ENCODE measurements at places on chromosomes 11 and 22.

DNA sequence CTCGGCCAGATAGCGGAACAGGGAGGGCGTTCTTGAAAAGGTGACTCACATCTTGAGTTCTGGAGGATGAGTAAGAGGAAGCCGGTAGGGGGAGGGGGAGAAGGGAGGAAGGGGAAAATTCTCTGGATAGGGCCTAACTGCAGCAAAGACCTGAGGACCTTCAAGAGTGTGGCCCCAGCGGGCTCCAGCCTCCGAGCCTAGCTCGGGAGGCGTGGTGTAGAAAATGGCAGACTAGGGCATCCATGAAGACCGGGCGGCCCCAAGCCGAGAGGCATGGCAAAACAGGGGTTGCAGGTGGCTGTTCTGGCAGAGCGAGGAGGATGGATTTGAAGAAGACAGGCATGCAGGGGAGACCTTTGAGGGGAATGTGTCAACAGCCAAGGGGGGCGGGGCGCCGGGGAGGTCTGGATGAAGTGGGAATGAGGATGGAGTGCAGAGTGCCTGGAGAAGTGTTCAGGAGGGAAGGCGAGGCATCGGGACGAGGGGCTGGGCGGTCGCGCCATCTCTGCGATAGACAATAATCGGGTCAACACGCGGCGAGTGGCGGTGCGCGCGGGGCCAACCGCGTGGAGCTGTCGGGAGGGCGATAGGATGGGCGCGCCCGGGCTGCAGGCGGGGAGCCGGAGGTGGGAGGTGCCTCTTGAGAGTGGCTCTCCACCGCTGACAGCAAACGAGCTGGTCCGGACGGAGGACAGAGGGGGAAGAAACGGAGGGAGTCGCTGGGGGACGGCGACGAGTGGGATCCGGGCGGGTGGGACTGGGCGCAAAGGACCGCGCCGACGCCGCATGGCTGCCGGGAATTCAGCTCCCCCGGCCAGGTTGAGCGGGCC lies 40.0 kb upstream of the CREB3L1 start:
- DNase-seq: peak; percentile 86

GRCh38 chr22:45129703-45130524 lies 33.8 kb upstream of the NUP50 start:
- peak; percentile 69 for DNase-seq

- DNase-seq: peak; percentile 13
Measured at GRCh38 chr11:116576526-116576925, 196.3 kb downstream of the BUD13 start.

GRCh38 chr11:128506356-128506755 lies 81.0 kb downstream of the ETS1 start:
- DNase-seq: no peak

- no peak for DNase-seq
Measured at GRCh38 chr11:46513934-46514342, 79.9 kb downstream of the AMBRA1 start.

DNA sequence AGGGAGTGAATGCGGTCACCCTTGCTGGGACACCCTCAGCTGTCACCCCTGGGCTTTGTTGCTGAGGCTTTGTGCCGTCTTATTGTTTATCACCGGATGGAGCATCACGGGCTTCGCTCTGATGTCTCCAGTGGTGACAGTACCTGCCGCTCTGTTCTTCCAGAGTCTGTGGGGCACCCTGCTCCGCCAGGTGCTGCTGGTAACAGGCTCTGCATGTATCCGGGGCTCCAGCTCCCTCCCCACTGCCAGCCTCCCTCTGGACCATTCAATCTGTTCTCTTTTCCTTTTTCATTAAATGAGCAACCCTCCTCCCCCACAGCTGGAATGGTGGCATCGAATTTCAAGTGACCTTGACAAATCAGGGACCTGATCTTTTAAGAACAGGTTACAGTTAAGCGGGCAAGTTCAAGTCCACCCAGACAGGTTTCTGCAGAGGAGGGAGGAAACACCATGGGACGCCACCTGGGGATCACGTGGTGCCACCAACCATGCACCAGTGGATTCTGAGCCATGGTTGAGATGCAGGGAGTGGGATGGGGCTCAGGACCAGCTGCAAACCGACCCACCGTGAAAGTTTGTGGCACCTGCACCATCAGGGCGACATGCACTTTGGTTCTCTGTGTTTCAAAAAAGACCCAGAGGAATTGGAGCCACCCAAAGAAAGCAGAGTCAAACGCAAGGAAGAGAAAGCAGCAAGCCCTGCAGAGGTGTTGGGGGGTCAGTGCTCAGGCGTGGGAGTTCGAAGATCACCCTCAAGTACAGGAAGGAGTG lies 89.3 kb downstream of the BCR start:
- no peak for DNase-seq

- no peak for DNase-seq
Measured at GRCh38 chr22:37725551-37726240, 28.8 kb downstream of the TRIOBP start.

- no peak for DNase-seq
Measured at GRCh38 chr11:65624931-65625627, 9.5 kb downstream of the PCNX3 start.

- no peak for DNase-seq
Measured at GRCh38 chr11:76259299-76259908, 53.1 kb upstream of the WNT11 start.

GRCh38 chr11:128152796-128153696 lies 434.3 kb downstream of the ETS1 start:
- DNase-seq: no peak

- no peak for DNase-seq
Measured at GRCh38 chr22:47374901-47375575, 612.6 kb downstream of the TBC1D22A start.

- DNase-seq: no peak
Measured at GRCh38 chr11:46472662-46472994, 81.1 kb upstream of the CHRM4 start.

GRCh38 chr11:38252620-38253019 lies 1654.6 kb upstream of the RAG2 start:
- no peak for DNase-seq

GRCh38 chr11:116812109-116812508 lies 11.0 kb downstream of the APOA4 start:
- no peak for DNase-seq

- no peak for DNase-seq
Measured at GRCh38 chr22:46148816-46149511, 1.4 kb upstream of the PPARA start.

DNA sequence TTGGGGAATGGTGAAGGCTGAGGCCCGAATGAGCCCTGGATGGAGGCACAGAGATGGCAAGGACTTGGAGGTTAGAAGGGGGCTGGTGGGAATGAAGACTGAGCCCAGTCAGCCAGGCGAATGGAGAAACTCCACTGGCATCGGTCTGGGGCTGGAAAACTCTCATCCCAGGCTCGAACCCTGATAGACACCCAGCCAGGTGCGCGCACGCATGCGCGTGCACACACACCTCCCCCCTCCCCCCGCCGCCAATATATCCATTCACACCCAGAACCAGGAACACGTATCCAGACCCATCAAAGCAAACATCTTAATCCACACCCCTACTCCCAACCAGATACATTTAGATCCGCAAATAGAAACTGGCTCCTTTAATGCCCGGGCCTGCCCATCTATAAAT lies 139.3 kb downstream of the CEP164 start:
- no peak for DNase-seq

DNA sequence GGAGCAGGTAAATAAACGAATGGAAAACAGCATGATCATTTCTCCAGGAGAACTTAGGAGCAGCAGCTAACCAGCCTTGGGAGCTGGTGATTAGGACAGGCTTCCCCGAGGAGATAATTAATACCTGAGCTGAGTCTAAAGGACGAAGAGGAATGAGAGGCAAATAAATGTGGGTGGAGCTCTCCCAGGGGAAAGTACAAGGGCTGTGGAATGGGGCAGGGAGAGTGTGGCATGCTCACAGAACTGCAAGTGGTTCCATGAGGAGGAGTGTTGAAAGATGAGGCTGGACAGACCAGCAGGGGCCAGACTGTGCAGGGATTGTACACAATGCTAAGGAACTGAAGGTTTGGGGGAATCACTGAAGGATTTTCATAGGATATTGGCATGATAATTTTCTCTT lies 14.2 kb upstream of the TLCD5 start:
- no peak for DNase-seq

GRCh38 chr11:40867991-40868632 lies 591.3 kb downstream of the LRRC4C start:
- DNase-seq: no peak

GRCh38 chr11:79809487-79809886 lies 368.7 kb upstream of the TENM4 start:
- no peak for DNase-seq

DNA sequence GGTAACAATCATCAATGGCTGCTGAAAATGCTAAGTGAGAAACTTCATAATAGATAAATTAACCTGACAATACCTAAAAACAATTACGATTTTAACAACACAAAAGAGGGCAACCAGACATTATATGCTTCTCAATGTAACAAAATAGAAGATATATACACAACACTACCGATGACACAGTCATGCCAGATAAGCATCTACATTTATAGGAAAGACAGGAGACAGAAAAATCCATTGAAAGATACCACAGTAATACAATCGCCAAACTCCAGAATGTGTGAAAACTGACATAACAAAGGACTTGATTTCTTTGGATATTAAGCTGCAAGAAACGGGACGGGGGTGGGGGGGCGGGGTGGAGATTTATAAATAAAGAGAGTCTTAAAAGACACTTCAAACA lies 28.3 kb downstream of the USP28 start:
- DNase-seq: no peak

GRCh38 chr11:3879967-3880542 lies 24.6 kb downstream of the STIM1 start:
- no peak for DNase-seq

- no peak for DNase-seq
Measured at GRCh38 chr11:63845303-63845702, 6.4 kb downstream of the MARK2 start.

- DNase-seq: no peak
Measured at GRCh38 chr11:94647926-94648325, 80.8 kb downstream of the PIWIL4 start.

DNA sequence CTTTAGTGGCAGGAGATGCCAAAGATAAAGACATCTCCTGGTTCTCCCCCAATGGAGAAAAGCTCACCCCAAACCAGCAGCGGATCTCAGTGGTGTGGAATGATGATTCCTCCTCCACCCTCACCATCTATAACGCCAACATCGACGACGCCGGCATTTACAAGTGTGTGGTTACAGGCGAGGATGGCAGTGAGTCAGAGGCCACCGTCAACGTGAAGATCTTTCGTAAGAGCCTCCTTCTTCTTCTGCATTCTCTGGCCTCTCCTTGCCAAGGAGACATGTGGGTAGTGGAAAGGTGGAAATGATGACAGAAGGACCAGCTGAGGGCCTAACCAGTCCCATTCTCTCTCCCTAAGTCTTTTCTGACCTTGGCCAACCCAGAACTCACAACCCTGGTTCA lies 110.1 kb upstream of the TTC12 start:
- no peak for DNase-seq

DNA sequence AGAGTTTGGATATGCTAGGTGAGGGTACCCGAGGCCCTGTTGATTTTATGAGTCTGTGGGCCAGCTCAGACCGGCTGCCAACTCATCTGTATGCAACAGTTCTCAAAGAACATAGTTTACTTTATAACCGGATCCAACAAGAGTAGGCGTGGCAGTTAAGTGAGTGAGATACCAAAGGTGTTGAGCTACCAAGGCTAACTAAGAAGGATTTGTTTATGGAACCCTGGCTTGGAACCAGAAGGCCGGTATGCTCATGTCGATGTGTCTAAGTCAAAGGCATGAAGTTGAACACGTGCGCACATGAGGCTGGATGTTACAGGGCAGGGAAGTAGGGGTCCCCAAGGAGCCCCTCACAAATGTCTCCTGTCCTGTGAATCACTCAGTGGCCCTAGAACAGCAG lies at the start of gene KCNJ1:
Gene KCNJ1 (minus strand): TSS at position 20 of the 400 bp plus-strand sequence. CDS start 27,053 bp downstream, outside the sequence.
- no peak for DNase-seq

DNA sequence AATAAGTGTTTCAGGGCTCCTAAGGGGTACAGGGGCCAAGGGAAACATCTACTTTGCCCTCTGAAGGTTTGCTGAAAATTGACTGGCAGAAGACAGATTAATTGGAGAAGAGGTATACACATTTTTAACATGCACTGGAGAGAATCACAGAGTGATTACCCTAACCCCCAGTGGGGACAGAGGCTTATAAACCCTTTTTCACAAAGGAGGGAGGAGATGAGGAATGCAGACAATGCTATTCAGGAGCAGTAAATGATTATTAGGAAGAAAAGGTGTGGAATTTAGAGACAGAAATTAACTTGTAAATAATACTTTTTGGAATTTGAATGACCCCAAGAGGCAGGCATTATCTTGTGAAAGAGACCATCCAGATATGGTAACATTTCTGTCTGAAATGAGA lies 582.4 kb upstream of the B3GAT1 start:
- DNase-seq: no peak

DNA sequence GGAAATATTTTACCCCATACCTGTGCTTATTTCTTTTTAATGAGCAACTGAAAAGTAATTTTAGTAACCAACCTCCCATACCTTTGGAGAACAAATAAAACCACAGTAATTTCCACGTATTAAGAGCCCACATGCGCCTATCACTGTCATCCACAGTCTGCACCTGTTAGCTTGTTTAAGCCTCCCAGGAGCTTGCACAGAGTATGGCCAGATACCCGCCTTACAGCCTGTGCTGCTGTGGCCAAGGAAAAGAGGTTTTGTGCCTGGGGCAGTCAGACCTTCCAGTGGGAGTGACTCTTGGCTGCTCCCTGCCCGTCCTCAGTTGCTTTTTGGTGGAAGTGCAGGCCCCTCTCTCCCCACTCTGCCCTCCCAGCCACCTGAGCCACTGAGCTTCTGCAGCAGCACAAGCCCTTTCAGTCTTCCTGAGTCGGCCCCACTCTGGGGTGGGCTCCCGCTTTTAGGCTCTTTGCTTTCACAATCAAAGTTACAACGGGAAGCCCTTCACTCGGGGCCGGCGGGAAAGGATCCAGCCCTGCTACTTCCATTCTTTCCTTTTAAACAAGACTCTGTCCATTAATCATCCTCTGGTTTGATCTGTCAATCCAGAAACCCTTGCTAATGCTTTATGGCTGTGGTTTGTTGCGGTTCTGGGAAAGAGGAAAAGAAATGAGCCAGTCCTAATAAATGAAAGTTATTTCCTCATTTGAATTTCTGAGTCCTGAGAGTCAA lies 308.8 kb downstream of the TBC1D22A start:
- DNase-seq: no peak

- no peak for DNase-seq
Measured at GRCh38 chr22:33519974-33520903, 400.0 kb downstream of the LARGE1 start.

- no peak for DNase-seq
Measured at GRCh38 chr11:120893440-120894201, 130.3 kb upstream of the TBCEL start.

All from activated CD4-positive, alpha-beta T cell treated with anti-CD3 and anti-CD28 coated beads, Interleukin-2, amount 50 U/mL, for 16 hours (primary cell).